ENCODE measurements at places on chromosomes 6 and 20. TPM values are rescaled to one million over a fixed set of nuclear protein-coding genes. Genes with fewer than 3 reads are reported as not detected.

The TRIM10 gene
- total RNA-seq, result 0.36 TPM

DNA sequence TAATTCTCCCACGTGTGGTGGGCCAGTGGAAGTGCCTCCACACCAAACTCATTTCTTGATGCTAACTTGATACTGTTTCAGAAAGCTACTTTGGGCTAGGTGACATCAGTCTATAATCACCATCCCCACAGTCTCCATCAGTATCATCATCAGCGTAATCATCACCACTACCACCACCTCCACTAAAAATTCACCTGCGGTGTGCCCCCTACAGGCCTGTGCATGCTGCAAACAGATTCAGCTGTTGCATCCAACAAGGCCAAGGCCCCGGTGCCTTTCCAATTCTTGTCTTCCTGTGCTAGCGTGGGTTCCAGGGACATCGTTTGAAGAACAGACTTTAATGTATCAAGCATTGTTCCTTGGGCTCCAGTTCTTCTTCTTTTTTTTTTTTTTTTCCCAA, 201.3 kb upstream of the EXOC2 start:
- DNase-seq, result no peak

- DNase-seq, result no peak
These were observed 18.2 kb downstream of the TMEM242 start for GRCh38 chr6:157304899-157305663.

DNA sequence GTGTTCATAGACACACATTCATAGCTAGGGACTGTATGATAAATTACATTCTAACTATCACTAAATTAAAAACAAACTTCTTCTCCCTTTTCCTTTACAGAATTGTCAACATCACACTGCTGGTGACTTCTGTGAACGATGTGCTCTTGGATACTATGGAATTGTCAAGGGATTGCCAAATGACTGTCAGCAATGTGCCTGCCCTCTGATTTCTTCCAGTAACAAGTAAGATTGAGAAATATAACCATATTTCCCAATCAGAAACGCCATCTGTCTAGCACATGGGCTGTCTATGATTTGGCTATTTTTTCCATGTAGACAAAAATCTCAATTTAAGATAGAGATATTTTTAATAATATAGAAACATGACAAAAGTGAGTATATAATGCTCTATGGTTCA, 367.7 kb downstream of the ARHGAP18 start:
- no peak for DNase-seq

The CST1 gene
- not detected for total RNA-seq

DNA sequence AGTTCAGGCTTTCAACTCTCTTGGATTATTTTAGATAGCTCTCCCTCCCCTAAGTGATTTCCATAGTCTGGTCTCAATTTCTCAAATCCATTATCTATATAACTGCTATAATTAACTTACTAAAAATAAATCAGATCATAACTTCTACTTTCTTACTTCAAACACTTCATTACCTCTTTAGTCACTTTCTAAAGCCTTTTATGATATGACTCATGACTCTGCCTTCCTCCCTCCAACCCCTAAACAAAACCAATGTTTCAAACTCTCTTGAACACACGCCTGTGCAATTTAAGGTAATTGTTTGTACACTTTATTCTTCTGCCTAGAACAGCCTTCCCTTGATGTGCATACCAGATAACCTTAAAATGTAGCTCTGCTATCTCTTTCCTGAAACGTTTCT, 100.5 kb downstream of the LMBRD1 start:
- no peak for DNase-seq

- no peak for DNase-seq
These were observed 26.8 kb upstream of the DNAAF9 start for GRCh38 chr20:3434232-3434631.

GRCh38 chr6:63471654-63472053, 100.6 kb upstream of the LOC128125822 start:
- no peak for DNase-seq

DNA sequence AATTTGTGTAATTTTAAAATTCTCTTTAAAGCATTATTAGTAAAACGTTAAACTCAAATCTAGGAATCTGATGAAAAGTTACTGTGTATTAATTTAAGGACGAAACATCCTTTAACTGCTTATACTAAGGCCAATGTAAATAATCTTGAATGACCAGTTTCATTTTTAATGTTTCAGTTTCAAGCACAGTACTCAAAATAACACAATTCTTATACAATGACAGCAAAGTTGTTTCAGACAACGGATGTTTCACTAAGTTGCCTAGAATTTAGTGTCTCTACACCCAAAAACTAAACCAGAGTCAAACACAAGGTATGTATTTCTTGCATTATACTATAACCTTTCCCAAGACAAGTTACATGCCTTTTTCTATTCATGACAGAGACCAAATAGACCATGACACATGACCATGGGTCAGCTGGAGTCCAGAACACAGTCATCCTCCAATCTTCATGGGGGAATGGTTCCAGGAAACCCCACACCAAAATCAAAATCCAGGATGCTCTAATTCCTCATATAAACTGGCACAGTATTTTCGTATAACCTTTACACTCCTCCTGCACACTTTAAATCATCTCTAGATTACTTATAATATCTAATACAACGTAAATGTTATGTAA, 7.7 kb downstream of the PHIP start:
- no peak for DNase-seq

GRCh38 chr20:11338496-11339306, 579.0 kb upstream of the BTBD3 start:
- DNase-seq, result no peak

All from cerebellum (tissue), 4 donors.